ENCODE measurements at places on chromosomes 5 and 9.

DNA sequence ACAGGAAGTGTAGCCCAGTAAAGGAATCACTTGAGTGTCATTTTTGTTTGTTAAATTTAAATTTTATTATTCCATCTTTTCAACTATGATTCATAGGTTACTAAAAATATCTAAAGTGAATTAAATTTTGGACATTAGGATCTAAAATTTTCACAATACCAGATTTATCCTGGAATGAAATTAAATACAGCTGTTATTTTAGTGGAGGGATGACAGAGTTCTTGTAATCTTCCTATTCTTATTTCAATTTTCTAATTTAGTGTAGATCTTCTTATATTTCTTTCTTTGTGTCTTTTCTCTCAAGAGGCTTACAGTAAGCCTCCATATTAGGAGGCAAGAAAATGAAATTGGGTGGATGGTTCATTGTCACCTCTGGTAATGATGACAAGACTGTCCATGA, 167.9 kb upstream of the TNC start:
- DNase-seq = no peak

DNA sequence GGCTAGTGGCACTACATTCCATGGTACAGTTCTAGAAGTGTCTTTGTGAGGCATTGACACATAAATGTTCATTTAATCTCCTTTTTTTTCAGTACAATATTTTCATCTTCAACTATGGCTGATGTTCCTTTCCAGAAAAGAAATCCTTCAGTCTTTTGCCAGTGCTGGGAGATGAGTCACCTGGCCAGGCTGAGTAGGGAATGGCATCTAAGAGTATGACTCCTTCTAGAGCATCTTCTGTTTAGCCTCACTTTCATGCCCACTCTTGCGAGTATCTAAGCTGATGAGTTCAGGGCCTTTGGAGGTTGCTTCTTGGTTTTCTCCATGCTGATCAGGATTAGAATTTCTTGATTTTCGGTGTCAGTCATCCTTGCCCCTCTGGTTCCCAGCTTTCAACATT, 124.4 kb downstream of the SLC28A3 start:
- no peak for DNase-seq

GRCh38 chr9:69554945-69555344, 117.2 kb downstream of the APBA1 start:
- no peak for DNase-seq

DNA sequence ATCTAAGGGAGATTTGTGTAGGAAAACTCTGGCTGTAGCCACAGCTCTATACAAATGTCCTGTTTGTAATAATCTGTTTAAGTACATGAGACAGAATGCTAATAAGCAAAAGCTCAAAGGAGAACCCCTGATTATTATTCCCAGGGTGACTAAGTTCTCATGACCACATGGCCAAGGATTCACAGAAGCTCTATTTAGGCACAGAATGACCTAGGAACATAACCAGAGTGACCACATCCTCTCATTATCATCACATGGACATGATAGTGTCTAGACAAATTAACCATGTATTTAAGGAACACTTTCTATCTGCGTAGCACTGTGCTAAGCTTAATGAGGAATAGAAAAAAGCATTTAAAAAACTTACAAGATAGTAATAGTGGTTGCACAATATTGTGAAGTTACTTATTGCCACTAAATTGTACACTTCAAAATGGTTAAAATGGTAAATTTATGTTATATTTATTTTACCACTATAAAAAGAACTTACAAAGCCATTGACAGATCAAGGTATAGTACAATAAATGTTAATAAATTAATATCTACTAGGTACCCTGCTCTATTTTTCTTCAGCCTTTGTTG, 56.3 kb downstream of the STX17 start:
- no peak for DNase-seq

DNA sequence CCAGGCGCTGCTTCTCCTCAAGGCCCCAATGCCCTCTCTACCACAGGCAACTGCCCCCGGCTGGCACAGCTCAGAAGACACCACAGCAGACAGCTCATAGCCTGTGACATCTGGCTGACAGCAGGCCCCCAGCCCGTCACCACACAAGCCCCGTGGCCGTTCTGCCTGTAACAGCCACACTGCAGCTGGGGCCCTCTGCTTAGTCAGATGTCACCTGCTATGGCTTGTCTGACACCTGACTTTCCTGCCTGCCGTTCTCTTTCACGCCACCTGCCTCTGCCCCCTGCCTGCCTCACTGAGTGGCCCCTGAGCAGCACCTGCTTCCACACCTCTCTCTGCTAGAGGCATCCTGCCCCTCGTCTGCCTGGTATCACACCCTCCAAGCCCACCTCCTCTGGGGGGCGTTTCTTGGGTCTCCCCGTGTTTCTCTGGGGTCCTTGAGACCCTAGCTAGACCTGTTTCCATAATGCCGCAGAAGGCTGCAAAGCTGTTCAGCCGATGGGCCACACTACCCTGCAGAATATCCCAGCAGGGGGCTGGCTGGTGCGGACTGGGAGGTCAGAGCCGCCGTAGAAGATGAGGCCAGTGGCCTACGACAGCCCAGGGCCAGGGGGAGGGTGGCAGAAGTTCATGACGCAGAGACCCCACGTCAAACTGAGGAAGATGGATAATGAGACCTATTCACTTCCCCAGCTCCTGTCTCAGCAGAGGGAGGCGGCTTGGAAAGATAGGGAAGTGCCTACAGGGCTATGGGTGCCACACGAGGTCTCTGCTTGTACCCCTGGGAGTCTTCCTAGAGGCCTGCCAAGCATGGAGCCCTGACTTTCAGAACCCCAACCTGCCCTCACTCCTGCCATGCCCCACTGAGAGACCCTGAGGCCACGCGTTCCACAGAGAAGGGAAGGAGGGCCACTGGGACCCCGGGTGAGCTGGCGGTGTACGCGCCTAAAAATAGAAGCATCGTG, 95.1 kb downstream of the ZNF354C start:
- DNase-seq = no peak

- DNase-seq = no peak
These were observed 293 bp downstream of the CENPP start for GRCh38 chr9:92325991-92326500.

- no peak for DNase-seq
These were observed 46.7 kb downstream of the IL31RA start for GRCh38 chr5:55897905-55898304.

DNA sequence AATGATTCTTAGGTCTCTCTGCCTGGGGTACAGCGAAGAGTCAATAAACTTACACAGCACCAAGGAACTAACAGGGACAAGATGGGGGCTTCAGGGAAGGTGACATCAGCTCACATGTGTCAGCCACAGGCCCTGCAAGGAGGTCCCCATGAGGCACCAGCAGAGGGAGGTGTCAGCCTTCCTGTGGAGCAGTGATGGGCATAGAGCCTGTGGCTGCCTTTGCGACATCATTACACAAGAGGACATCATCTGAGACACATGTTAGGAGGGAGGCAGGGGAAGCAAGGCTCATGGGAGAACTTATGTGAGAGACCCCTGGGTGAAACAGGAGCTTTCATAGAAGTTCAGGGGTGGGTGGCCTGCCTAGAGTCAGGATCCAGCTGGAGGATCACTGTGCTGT, 389.6 kb downstream of the SEMA5A start:
- DNase-seq = peak; percentile 53
